ELR (cell line): ENCODE measurements at places on chromosomes 16 and 17.

- DNase-seq = no peak
Measured at GRCh38 chr16:54506741-54507500, 220.3 kb upstream of the IRX3 start.

DNA sequence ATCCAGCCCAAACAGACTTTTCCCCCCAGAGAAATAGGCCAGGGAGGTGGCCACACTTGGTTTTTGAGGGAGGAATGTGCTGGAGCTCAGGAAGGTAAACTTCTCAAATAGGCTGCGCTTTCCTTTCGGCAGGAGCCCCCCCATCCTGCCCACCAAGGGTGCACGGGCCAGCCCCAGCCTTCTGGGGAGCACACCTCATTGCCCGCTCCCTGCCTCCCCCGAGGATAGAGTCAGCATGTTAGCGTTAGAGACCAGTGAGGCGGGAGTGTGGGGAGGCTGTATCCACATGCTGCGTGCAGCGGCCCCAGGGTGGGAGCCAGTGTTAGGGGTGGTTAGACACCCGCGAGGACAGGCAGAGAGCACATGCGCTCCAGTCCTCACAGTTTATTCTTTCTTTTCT, 42.3 kb downstream of the PIPOX start:
- DNase-seq = no peak

- peak; percentile 97 for DNase-seq
Measured at GRCh38 chr17:61833536-61834193, 29.7 kb downstream of the BRIP1 start.

- DNase-seq = peak; percentile 20
Measured at GRCh38 chr16:81843243-81843582, 64.1 kb downstream of the PLCG2 start.

GRCh38 chr16:86088816-86089215, 189.9 kb downstream of the IRF8 start:
- no peak for DNase-seq

- peak; percentile 83 for DNase-seq
Measured at GRCh38 chr17:77829843-77830799, 128.4 kb upstream of the TNRC6C start.

- no peak for DNase-seq
Measured at GRCh38 chr16:79278506-79278905, 322.0 kb downstream of the MAF start.

- DNase-seq = no peak
Measured at GRCh38 chr17:34503528-34504195, 75.7 kb upstream of the TMEM132E start.

GRCh38 chr17:3911271-3912053, 4.8 kb downstream of the P2RX1 start:
- no peak for DNase-seq

- DNase-seq = no peak
Measured at GRCh38 chr16:67036323-67036741, 7.4 kb downstream of the CBFB start.

DNA sequence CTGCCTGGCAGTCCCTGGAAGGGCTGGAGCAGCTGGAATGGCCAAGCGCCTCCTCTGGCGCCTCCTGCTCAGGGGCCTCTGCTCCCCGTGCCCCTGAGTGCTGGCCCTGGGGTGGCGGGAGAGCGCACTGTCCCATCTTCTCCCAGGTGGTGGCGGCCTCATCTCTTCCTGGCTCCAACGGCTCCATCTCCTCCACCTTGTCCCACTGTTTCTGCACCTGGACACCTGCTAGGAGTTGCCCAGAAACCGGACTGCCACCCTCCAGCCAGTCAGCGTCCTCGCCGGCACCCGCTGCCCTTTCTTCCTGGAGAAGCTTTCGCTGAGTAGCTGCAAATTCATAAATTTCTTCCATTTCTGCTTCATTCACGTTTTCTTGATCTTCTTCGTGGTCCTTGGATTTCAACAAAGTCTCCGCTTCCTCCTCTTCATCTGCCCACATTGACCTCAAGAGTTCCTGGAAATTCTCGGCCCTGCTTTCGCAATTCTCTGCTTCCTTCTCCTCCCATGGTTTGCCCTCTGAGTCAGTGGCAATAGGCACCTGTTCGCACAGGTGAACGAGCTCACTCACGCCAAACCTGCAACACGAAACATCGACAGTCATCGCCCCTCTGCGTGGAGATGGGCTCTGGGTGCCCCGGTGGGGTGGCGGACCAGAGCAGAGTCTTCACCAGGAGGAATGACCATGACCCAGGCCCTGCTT, 13.7 kb upstream of the NLRC3 start:
- no peak for DNase-seq

GRCh38 chr17:29571883-29572681, 3.6 kb downstream of the TP53I13 start:
- DNase-seq = no peak

- no peak for DNase-seq
Measured at GRCh38 chr17:65504141-65504540, 57.3 kb downstream of the AXIN2 start.

- DNase-seq = no peak
Measured at GRCh38 chr16:11677959-11678881, 10.0 kb downstream of the SNN start.

GRCh38 chr16:78574571-78574970, 475.1 kb downstream of the WWOX start:
- DNase-seq = no peak

- DNase-seq = no peak
Measured at GRCh38 chr17:71726341-71726740, 394.5 kb upstream of the SOX9 start.

- no peak for DNase-seq
Measured at GRCh38 chr17:46832331-46832821, 13.9 kb upstream of the WNT3 start.
